Activated T-cell treated with anti-CD3 and anti-CD28 coated beads, Interleukin-2, amount 50 U/mL, for 72 hours (primary cell): ENCODE measurements at places on chromosomes 2 and 18. TPM values are rescaled to one million over a fixed set of nuclear protein-coding genes. Genes with fewer than 3 reads are reported as not detected.

- peaks cover 10% of the 10 kb centered on the region for H3K4me1 ChIP-seq
- no peak overlapping the region for H3K27ac ChIP-seq
- H3K4me3 ChIP-seq: no peak overlapping the region
- peaks cover 59% of the 10 kb centered on the region for H3K27me3 ChIP-seq
These were observed 779 bp downstream of the PTPRN start for GRCh38 chr2:219308142-219309101.

DNA sequence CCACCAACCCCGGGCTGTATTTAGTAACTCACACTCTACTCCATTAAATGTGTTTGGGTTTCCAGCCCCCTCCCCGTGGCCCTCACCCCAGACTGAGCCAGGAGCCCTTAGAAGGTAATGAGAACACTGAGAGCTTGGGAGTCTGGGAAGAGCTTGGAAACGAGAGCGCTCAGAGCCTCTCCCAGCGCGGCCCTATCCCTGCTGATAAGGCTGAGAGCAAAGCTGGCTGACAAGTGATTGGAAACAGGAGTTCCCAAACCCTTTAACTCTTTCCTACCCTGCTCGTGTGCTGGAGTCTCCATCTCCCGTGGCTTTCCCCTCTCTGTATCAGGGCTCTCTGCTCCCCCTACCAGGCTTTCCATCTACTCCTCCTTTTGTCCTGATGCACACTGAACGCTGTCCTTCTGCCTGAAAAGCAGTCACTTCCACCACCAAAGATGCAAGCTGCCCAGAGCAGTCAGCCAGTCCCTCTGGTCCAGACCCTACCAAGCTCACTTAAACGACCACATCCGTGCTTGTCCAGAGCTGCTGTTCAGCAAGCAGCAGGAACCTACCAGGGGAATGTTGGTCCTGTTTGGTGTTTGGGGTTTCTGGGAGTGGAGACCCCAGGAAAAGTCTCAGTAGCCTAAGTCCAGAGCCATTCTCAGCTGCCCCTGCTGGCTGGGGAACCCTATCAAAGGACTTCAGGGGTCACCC lies 100.0 kb upstream of the PKDCC start:
- DNase-seq: no peak
- no peak overlapping the region for H3K4me3 ChIP-seq

DNA sequence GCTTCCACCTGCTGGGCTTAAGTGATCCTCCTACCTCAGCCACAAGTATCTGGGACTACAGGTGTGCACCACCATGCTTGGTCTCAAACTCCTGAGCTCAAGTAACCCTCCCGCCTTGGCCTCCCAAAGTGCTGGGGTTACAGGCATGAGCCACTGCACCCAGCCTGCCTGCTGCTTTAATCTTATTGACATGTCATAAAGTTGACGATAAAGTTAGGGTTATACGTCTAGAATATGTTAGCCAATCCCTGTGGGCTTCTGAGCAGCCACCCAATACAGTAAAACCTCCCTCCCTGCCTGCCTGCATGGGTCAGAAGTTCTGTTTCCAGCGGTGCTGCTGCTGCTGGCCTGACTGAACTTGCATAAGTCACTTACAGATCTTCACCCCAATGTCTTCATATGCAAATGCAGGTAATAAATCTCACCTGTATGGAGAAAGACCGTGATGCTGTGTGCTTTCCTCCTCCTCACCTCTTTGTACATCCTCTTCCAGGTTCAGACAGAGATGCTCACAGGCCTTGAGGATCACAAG lies 30.1 kb downstream of the TGIF1 start:
- no peaks in the 10 kb centered on the region for H3K27me3 ChIP-seq
- H3K27ac ChIP-seq: no peak overlapping the region
- H3K4me3 ChIP-seq: no peak overlapping the region
- H3K36me3 ChIP-seq: peaks cover 2% of the 10 kb centered on the region
- peaks cover 11% of the 10 kb centered on the region for H3K4me1 ChIP-seq

GRCh38 chr2:240768216-240768615 lies 51.8 kb downstream of the KIF1A start:
- H3K27ac ChIP-seq: no peak overlapping the region
- no peaks in the 10 kb centered on the region for H3K4me1 ChIP-seq
- H3K36me3 ChIP-seq: no peaks in the 10 kb centered on the region

DNA sequence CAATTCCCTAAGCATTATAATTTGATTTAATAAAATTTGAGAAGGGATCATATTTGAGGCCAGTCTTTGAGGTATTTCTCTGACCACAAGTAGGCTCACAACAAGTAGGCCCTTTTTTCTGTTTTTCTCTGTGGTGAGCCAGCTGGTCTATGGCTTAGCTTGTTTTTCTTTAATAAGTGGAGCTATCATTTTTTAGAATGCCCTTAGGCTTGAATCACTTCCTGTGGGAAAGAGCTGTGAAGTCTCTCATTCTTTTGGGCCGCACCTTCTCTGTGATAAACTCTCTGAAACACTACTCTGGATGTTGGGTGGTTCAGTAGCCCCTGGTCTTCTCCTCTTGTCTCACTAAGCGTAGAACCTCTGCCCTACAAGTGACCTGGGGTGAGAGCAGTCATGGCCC lies 235.9 kb downstream of the SUCLG1 start:
- H3K4me3 ChIP-seq: no peak overlapping the region
- H3K36me3 ChIP-seq: peaks cover 3% of the 10 kb centered on the region
- no peaks in the 10 kb centered on the region for H3K4me1 ChIP-seq
- no peak overlapping the region for H3K27ac ChIP-seq
- no peak for DNase-seq
- peaks cover 5% of the 10 kb centered on the region for H3K27me3 ChIP-seq

Gene KIF3C
- total RNA-seq: 4.0 TPM

Gene DSC3
- not detected for total RNA-seq
